ENCODE measurements at places on chromosomes 5 and 9. TPM values are rescaled to one million over a fixed set of nuclear protein-coding genes. Genes with fewer than 3 reads are reported as not detected.

The SEMA6A gene
- polyA plus RNA-seq, result 135 TPM

The ABO gene
- 2.9 TPM for polyA plus RNA-seq

The KIF4B gene
- 0.14 TPM for polyA plus RNA-seq

The TUSC1 gene
- 24.8 TPM for polyA plus RNA-seq

The SH2D3C gene
- polyA plus RNA-seq, result 29.4 TPM

The TMEM252 gene
- polyA plus RNA-seq, result 0.38 TPM

The CD74 gene
- 59.3 TPM for polyA plus RNA-seq

The GKAP1 gene
- 26.7 TPM for polyA plus RNA-seq

The ANKRD18B gene
- polyA plus RNA-seq, result 6.6 TPM

The FRMD3 gene
- 18.3 TPM for polyA plus RNA-seq

The SLC36A3 gene
- polyA plus RNA-seq, result not detected

The PCDHB3 gene
- polyA plus RNA-seq, result 2.8 TPM

The GMCL2 gene
- polyA plus RNA-seq, result 0.10 TPM

The TLR4 gene
- 7.1 TPM for polyA plus RNA-seq

The CSF2 gene
- polyA plus RNA-seq, result not detected

The NR5A1 gene
- 0.09 TPM for polyA plus RNA-seq

The SPATA31A3 gene
- not detected for polyA plus RNA-seq

The TLE1 gene
- 57.0 TPM for polyA plus RNA-seq

The SOX30 gene
- 0.51 TPM for polyA plus RNA-seq

The SLC45A2 gene
- polyA plus RNA-seq, result 0.46 TPM

The SHOC1 gene
- polyA plus RNA-seq, result 0.05 TPM

The LCN12 gene
- polyA plus RNA-seq, result 6.5 TPM

The MGAT1 gene
- 59.1 TPM for polyA plus RNA-seq

The BTNL9 gene
- 13.6 TPM for polyA plus RNA-seq

The NUTM2F gene
- not detected for polyA plus RNA-seq

The DMRT2 gene
- 3.9 TPM for polyA plus RNA-seq

The SNX2 gene
- polyA plus RNA-seq, result 85.9 TPM

The ADCY2 gene
- polyA plus RNA-seq, result 145 TPM

The CCNI2 gene
- polyA plus RNA-seq, result 18.5 TPM

The POLR3G gene
- 4.0 TPM for polyA plus RNA-seq

The MELK gene
- 9.8 TPM for polyA plus RNA-seq

The IL17B gene
- polyA plus RNA-seq, result 1.6 TPM

The OR1L8 gene
- not detected for polyA plus RNA-seq

The CBY3 gene
- polyA plus RNA-seq, result 2.3 TPM

The DPYSL3 gene
- 624 TPM for polyA plus RNA-seq

The PLAC8L1 gene
- polyA plus RNA-seq, result 2.1 TPM

The LAMC3 gene
- polyA plus RNA-seq, result 17.3 TPM

The NTNG2 gene
- 9.4 TPM for polyA plus RNA-seq

The PCA3 gene
- polyA plus RNA-seq, result 2.4 TPM
